ENCODE measurements at places on chromosomes 12 and 14. TPM values are rescaled to one million over a fixed set of nuclear protein-coding genes. Genes with fewer than 3 reads are reported as not detected.

DNA sequence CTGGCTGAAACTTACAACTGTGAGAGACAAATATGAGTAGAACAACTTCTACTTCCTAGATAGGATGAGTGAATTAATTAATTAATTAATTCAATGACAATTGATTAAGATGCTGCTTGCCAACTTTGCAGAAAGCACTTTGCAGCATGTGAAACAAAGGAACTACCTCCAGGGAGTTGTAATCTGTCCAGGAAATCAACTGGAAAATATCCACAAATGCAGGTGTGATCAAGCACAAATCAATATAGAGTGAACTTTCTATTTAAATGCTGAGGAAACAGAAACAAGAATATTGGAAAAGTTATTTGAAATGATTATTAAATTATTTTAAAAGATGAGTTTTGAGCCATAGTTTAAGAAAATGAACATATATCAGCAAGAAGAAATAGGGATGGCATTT lies 163.9 kb upstream of the ARID2 start:
- no peak for DNase-seq

GRCh38 chr12:92899386-92900001 lies 29.6 kb downstream of the EEA1 start:
- no peak for DNase-seq

LIN7A gene
- total RNA-seq = not detected

DNA sequence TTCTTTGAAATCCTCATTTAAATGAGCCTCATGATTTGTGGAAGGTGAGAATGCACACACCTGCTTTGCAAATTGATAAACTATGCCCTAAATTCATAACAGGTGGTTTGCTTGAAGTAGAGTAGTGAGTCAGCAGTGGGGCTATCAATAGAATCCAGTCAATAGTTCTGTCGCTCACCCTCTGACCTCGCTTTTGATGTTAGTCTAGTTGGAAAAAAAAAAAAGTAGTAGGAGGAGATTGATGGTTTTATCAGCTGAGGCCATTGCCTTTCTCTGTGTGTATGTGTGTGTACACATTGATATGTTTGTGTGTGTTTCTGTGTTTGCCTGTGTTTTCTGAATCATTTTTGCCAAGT lies 267.3 kb downstream of the SNAPC1 start:
- DNase-seq = no peak

RFLNA gene
- not detected for total RNA-seq

DNA sequence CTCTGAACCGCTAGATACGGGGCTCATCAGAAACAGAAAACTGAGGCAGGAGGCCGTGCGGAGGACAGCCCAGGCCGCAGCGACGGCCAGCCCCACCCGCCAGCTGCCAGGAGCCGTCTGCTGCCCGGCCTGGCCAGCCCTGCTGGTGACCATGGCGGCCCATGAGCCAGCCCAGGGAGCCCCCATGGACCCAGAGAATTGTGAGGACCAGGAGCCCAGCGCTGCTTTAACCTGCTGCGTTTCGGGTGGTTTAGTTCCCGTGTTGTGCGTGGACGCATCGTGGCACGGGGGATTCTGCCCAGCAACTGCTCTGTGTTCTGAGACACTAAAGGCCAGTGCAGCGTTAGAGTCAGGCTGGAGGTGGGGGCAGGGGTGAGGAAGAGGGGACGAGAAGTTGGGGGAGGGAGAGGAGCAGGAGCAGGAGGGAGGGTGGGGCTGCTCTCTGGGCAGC lies 44.2 kb downstream of the NOC4L start:
- no peak for DNase-seq

DNA sequence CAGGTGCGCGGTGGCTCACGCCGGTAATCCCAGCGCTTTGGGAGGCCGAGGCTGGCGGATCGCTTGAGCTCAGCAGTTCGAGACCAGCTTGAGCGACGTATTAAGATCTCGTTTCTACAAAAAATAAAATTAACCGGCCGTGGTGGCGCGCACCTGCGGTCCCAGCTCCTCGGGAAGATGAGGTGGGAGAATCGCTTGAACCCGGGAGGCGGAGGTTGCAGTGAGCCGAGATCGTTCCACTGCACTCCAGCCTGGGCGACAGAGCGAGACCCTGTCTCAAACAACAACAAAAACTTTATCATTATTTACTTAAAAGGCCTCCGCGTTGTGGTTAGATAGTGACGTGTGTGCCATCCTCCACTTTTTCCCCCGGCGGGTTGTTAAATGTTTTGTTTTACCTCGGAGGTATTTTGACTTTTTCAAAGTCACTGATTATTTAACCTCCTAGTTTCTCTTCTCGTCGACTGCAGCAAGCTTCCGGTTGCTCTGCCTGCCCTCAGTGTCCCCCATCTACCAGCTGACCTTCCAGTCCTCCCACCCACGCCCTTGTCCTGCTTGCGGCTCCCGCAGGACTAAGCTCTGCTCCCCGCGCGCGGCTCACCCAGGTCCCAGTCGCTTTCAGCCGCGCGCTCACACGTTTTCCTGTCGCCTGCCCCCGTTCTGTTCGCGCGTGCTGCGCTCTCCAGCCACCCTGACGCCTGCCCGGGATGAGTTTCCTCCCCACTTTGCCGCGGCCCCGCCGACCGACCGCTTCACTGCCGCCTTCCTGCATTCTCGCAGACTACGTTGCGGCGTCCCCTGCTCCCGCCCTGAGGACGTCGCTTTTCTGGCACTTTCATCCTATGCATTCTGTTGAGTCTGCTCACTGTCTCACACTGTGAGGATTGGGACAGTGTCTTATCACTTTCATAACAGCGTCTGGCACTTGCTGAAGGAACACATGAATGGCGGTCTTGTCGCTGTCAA lies 1.2 kb upstream of the SCAF11 start:
- DNase-seq = peak; percentile 80

Measured in activated CD8-positive, alpha-beta T cell treated with anti-CD3 and anti-CD28 coated beads, Interleukin-2, amount 10 ng/mL, durations not matched to agents 7 days and 5 days (primary cell).